Ovary (tissue), 10 donors: ENCODE measurements at places on chromosomes 7 and 10. TPM values are rescaled to one million over a fixed set of nuclear protein-coding genes. Genes with fewer than 3 reads are reported as not detected.

- H3K27me3 ChIP-seq: no peaks in the 10 kb centered on the region
- no peak overlapping the region for H3K27ac ChIP-seq
- no peaks in the 10 kb centered on the region for H3K36me3 ChIP-seq
- DNase-seq: no peak
- no peaks in the 10 kb centered on the region for H3K4me1 ChIP-seq
Measured at GRCh38 chr7:22394739-22395138, 37.8 kb upstream of the RAPGEF5 start.

DNA sequence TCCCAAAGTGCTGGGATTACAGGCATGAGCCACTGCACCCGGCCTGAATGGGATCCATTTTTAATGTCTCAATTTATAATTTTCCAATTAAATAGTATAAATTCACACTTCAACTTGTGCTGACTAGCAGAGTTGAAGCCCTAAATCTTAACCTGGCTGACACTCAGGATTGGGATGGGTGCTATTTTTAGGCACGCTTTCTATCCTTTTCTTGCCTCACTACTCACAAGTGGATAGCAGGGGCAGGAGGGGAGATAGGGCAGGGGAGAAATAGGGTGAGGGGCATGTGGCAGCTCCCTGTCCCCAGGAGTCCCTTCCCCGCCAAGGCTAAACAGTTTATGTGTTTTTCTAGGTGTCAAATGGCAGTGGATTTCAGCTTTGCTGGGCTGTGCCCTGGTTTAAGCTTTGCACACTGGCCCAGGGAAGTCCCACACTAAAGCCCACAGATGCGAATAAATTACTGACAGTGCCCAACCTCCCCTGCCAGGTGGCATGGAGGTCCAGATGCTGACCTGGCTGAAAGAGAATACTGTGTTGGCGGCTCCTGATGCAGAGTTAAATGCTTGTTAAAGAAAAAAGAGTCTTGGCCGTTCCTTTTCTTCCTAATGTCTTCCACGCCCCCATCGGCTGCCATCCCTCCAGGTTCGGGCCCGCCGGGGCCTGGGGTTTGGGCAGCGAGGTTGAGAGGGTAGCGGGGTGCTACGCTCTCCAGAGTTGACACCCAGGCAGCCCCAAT, 36.2 kb upstream of the EFCAB10 start:
- no peaks in the 10 kb centered on the region for H3K4me1 ChIP-seq
- H3K27me3 ChIP-seq: no peaks in the 10 kb centered on the region
- no peak overlapping the region for H3K4me3 ChIP-seq
- H3K27ac ChIP-seq: no peak overlapping the region

- H3K27ac ChIP-seq: no peak overlapping the region
- H3K4me1 ChIP-seq: no peaks in the 10 kb centered on the region
- H3K36me3 ChIP-seq: no peaks in the 10 kb centered on the region
- no peak for DNase-seq
- H3K27me3 ChIP-seq: no peaks in the 10 kb centered on the region
- no peak overlapping the region for H3K4me3 ChIP-seq
Measured at GRCh38 chr7:27533652-27534081, 129.0 kb downstream of the HIBADH start.

DNA sequence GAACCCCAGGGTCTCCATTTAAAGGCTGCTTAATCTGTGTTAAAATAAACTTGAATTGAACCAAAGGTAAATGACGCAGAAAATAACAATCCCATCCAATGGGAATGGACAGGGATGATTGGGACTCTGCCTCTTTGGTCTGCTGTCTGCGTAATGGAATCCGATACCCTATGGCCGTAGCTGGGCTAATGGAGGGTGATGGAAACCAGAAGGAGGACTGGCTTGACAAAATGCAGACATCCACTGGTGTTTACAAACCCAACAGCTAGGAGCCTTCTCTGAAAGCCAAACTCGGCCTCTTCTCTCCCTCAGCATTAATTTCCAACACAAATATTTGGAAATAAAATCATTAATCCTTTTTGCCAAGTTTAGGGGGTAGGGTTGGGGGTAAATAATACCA, 162.2 kb upstream of the CHST15 start:
- no peak overlapping the region for H3K27ac ChIP-seq
- no peaks in the 10 kb centered on the region for H3K4me1 ChIP-seq
- H3K36me3 ChIP-seq: no peaks in the 10 kb centered on the region
- no peaks in the 10 kb centered on the region for H3K27me3 ChIP-seq
- DNase-seq: no peak

DNA sequence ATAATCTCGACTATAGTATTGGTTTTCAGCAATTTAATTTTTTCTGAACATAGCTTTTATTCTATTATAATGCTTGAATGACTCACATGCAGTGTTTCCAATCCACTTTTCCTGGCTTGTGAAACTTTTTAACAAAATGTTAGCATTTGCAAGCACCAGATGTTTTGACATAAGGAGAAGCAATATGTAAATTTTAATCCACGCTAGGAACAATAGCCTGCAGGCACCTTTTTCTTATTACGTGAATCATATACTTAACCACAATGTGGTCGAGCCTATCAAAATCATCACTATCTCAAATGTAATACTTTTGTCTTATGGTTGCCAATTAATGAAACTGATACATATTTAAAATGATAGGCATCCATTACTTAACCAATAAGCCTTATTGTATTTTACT, 97.1 kb downstream of the TFEC start:
- H3K27me3 ChIP-seq: no peaks in the 10 kb centered on the region
- no peaks in the 10 kb centered on the region for H3K4me1 ChIP-seq
- no peaks in the 10 kb centered on the region for H3K36me3 ChIP-seq
- DNase-seq: no peak
- H3K4me3 ChIP-seq: no peak overlapping the region
- no peak overlapping the region for H3K27ac ChIP-seq

DNA sequence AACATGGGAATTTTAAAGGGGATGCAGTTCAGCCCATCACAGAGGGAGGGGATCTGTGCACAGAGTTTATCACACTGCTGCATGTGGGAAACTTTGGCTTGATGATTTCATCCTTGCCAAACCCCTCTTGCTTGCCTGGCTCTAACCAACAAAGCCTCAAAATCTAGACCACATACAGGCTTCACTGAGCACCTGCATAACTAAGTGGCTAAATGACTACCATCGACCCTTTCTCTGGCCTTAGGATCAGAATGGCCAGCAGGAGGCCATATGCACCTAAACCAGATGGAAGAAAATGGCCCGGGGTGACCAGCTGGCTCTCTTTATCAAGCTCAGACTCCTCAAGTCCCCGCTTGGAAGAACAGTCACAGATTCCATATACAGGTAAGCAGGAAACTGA, 15.6 kb upstream of the ZNF25 start:
- H3K4me1 ChIP-seq: no peaks in the 10 kb centered on the region
- DNase-seq: no peak
- H3K27ac ChIP-seq: no peak overlapping the region
- no peaks in the 10 kb centered on the region for H3K36me3 ChIP-seq
- H3K27me3 ChIP-seq: no peaks in the 10 kb centered on the region

DNA sequence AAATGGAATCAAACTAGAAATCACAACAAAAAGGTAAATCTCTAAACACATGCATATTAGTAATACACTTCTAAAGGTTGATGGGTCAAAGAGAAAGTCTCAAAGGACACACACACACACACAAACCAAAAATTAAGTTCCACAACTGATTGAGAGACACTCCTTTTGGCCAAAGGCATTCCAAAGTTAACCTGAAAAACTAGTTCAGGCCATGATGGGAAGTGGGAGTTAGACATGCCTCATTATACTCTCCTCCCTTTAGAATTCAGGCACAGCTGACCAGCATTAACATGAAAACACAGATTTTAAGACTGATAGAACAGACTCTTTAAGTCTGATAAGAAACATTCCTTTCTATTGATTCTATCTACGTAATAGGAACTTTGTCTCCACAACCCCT, 332.4 kb upstream of the IGFBP3 start:
- no peak overlapping the region for H3K27ac ChIP-seq
- no peak for DNase-seq
- no peaks in the 10 kb centered on the region for H3K27me3 ChIP-seq

DNA sequence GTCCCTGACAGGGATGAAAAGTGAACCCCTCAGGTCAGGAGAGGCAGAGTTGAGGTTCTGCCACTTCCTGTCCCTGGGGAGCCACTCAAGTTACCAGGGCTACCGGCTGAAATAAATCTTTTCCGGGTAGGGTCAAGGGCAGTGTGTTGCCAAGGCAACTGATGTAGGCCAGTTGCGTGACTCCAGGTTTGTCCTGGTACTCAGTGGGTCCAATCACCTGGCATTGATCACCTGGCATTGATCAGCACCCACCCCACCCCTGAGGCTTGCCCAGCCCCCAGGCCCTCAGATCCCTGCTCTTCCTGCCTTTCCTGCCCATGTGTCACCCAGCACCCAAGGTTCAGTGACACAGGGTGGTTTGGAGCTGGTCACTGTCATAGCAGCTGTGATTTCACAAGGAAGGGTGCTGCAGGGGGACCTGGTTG, 5.9 kb downstream of the SAP25 start:
- no peaks in the 10 kb centered on the region for H3K27me3 ChIP-seq
- no peak overlapping the region for H3K4me3 ChIP-seq
- no peak for DNase-seq
- peaks cover 15% of the 10 kb centered on the region for H3K4me1 ChIP-seq

GRCh38 chr7:87107949-87108776, 44.1 kb upstream of the DMTF1 start:
- no peaks in the 10 kb centered on the region for H3K27me3 ChIP-seq
- no peak overlapping the region for H3K4me3 ChIP-seq
- no peaks in the 10 kb centered on the region for H3K4me1 ChIP-seq
- no peak for DNase-seq
- no peaks in the 10 kb centered on the region for H3K36me3 ChIP-seq
- H3K27ac ChIP-seq: no peak overlapping the region

GRCh38 chr10:33133557-33133956, 175.5 kb upstream of the ITGB1 start:
- H3K27ac ChIP-seq: no peak overlapping the region
- H3K36me3 ChIP-seq: no peaks in the 10 kb centered on the region
- no peaks in the 10 kb centered on the region for H3K27me3 ChIP-seq
- no peak for DNase-seq

DNA sequence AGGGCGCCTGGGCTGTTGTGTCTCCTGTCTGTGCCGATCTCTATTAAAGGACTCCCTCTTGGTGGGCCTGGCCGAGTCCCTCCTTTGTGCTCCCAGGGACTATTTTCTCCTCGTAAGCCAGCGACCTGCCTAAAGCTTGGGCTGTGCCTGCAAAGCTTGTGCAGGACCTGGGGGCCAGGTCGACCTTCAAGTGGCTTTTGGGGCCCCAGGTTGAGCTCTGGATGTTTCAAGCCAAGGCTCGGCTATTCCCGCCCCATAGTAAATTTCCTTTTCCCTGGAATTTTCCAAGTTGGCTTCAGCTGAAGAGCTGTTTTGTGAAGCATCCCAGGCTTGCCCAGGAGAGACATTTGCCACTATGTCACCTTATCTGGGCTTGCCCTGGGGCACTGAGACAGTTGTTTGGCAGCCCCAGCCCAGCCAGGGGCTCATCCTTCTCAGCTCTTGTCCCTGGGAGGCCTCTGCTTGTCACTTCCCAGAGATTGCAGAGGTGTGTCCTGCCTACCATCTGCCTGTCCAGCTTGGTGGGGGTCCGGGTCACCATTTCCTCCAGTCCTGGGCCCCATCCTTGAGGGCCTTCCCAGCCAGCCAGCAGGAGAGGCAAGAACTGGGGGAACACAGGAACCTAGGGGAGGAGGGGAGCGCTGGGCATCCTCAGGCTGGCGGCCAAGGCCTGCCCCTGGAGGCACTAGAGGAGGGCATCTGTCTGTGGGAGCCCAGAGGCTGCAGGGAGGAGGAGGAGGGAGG, 20.2 kb downstream of the ZMIZ2 start:
- no peak overlapping the region for H3K27ac ChIP-seq
- H3K4me3 ChIP-seq: no peak overlapping the region
- DNase-seq: no peak
- no peaks in the 10 kb centered on the region for H3K27me3 ChIP-seq
- H3K4me1 ChIP-seq: peaks cover 12% of the 10 kb centered on the region
- no peaks in the 10 kb centered on the region for H3K36me3 ChIP-seq

DNA sequence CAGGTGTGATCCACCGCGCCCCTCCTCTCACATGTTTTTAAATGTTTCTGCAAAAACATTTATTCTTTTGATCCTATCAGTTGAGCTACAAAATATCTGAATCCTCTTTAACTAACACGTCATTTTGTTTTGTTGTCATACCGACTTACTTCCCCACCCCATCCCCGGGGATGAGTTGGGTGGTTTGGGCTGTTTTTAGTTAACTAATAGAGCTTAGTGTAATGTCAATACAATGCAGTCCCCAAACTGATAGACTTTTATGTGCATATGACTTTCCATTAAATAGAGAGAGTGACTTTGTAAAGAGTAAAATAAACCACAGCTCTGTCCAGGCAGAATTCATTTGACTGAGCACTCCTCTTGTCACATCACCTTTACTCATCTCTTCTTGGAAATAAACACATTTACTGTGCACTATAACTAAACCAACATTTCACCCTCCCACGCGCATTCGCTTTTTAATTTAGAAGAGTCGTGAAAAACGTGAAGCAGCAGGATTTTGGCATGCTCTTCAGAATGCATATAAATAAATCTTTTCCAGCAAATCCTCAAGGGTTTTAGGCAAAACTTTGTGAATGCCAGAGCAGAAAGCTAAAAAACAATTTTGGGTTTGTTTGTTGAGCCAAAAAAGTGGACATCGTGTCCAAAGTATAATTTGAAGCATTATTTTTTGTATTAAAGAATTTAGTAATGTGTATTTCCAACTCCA, 187.4 kb upstream of the MGMT start:
- no peaks in the 10 kb centered on the region for H3K4me1 ChIP-seq
- H3K4me3 ChIP-seq: no peak overlapping the region
- no peak overlapping the region for H3K27ac ChIP-seq
- H3K36me3 ChIP-seq: no peaks in the 10 kb centered on the region
- no peak for DNase-seq

DNA sequence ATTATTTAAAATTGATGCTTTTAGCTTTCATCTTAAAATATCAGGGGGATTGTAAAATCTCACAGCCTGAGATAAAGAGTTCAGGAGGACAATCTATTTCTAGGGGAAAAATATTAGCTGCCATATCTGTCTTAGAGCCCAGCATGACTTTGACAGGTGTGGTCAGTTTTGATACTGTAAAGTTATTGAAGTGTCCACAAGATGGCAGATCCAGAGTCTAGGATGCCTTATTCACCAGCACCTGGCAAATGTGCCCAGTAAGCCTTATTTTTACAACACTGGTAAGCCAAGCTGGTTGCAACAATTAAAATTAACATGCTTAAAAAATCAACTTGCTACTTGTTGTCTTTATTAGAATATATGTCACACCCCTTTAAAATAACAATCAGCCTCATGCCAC, 579.3 kb downstream of the SH2D4B start:
- H3K4me1 ChIP-seq: no peaks in the 10 kb centered on the region
- H3K4me3 ChIP-seq: no peak overlapping the region
- no peaks in the 10 kb centered on the region for H3K36me3 ChIP-seq
- DNase-seq: no peak

GRCh38 chr10:24223953-24224352, 15.0 kb downstream of the KIAA1217 start:
- no peak overlapping the region for H3K27ac ChIP-seq
- DNase-seq: peak; percentile 58
- no peak overlapping the region for H3K4me3 ChIP-seq
- no peaks in the 10 kb centered on the region for H3K27me3 ChIP-seq

- no peaks in the 10 kb centered on the region for H3K36me3 ChIP-seq
- no peak overlapping the region for H3K4me3 ChIP-seq
- no peaks in the 10 kb centered on the region for H3K27me3 ChIP-seq
- H3K27ac ChIP-seq: no peak overlapping the region
- no peaks in the 10 kb centered on the region for H3K4me1 ChIP-seq
- no peak for DNase-seq
Measured at GRCh38 chr7:50405221-50405620, 44.9 kb downstream of the FIGNL1 start.

MYL10 gene
- not detected for total RNA-seq

NEUROG3 gene
- total RNA-seq: not detected

GPNMB gene
- total RNA-seq: 13.9 TPM

CFTR gene
- total RNA-seq: 0.12 TPM

CHST12 gene
- total RNA-seq: 12.6 TPM
